ENCODE measurements at places on chromosomes 2 and 18.

GRCh38 chr2:486371-486770 is 190.8 kb downstream of the TMEM18 start:
- no peak for DNase-seq

GRCh38 chr2:179335732-179336131 is 71.1 kb upstream of the SESTD1 start:
- DNase-seq: no peak

GRCh38 chr2:128414946-128415778 is 96.5 kb upstream of the HS6ST1 start:
- DNase-seq: no peak

DNA sequence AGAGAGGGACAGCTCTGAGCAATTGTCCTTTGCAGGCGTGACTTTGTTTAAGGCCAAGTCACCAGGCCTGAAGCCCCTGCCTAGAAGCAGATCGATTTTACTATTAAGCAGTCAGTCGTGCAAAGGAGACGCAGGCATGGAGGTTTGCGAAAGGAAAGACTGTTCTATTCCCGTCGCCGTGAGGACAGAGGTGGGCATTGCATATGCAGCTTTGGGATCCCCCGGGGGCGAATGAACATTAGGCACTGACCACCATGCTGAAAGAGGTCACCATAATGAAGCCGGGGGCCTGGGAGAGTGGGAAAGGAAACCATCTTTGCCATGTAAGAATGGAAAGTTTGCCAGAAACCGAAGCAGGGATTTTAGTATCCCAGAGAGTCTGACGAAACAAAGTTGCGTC is 231.6 kb downstream of the BCL11A start:
- DNase-seq: no peak

DNA sequence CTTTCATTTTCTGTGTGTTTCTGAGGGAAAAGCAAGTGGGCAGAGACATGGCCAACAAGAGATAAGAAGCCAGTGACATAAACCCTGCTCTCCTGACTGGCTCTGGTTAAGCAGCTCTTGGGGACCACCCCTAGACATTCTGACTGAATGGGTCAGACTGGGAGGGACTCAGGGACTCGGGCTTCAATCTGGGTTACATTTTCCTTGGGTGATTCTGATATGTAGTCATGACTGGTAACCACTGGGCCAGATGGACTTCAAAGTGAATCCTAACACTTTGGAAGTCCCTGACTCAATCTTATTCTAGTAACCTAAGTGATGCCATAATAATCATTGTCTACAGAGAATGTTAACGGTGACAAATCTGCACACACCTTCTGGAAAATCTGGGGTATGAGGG is 397.8 kb downstream of the NBAS start:
- no peak for DNase-seq

- DNase-seq: no peak
Observed at GRCh38 chr18:11518788-11519685, 90.4 kb upstream of the SLC35G4 start.

- DNase-seq: no peak
Observed at GRCh38 chr2:70936165-70936978, 672 bp downstream of the ATP6V1B1 start.

GRCh38 chr2:144359684-144360083 is 160.2 kb downstream of the ZEB2 start:
- no peak for DNase-seq

GRCh38 chr18:59909289-59910036 is 9.7 kb downstream of the PMAIP1 start:
- DNase-seq: no peak

- no peak for DNase-seq
Observed at GRCh38 chr2:26438926-26439325, 37.2 kb downstream of the DRC1 start.

- DNase-seq: no peak
Observed at GRCh38 chr2:225337183-225337582, 62.3 kb upstream of the NYAP2 start.

- DNase-seq: no peak
Observed at GRCh38 chr2:177604271-177605065, 211.9 kb downstream of the AGPS start.

GRCh38 chr18:57437766-57438671 is 2.8 kb downstream of the ONECUT2 start:
- peak; percentile 35 for DNase-seq

GRCh38 chr2:191245869-191246531 is 796 bp downstream of the MYO1B start:
- peak; percentile 9 for DNase-seq

- no peak for DNase-seq
Observed at GRCh38 chr2:27752551-27753237, 18.8 kb upstream of the MRPL33 start.

DNA sequence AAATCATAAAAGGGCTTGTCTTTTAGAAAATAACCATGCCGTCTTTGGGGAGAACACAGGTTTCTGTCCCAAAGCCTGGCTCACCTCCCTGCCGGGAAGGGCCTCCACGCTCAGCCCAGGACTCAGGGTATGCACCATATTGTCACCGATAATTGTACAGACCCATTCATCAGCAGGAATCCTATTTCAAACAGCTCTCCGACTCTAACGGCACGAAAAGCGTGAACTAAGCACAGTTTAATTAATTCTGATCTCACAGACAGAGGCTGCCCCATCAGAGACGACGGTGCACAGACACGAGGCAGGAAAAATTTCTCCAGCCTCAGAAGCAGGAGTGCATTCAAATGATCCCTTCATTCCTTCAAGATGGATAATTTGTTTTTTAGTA is 276.2 kb downstream of the MYCN start:
- no peak for DNase-seq

- no peak for DNase-seq
Observed at GRCh38 chr2:207477896-207478295, 51.9 kb upstream of the CREB1 start.

- DNase-seq: no peak
Observed at GRCh38 chr2:23530206-23530908, 145.4 kb downstream of the KLHL29 start.

DNA sequence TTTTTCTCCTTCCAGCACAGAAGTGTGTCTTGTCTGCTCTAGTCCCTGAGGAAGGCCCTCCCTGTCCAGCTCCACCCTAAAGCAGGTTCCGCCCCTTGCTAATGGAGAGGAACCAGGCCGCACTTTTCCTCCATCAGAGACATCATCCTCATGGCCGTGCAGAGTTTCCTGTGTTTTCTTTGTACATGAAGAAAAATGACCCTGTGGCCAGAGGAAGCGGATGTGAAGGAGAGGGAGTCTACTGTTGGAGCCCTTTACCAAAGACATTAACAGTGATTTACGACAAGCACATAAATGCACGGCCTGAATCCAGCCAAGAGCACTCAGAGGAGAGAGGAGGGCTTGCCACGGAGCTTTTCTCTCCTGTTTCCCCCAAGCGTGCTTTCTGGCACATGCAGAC is 109.5 kb downstream of the RNF144A start:
- no peak for DNase-seq

GRCh38 chr2:54624591-54625071 is 98.8 kb upstream of the EML6 start:
- no peak for DNase-seq

- DNase-seq: no peak
Observed at GRCh38 chr2:43511199-43511598, 84.6 kb downstream of the THADA start.

- no peak for DNase-seq
Observed at GRCh38 chr2:241560883-241561474, 2.4 kb downstream of the BOK start.

DNA sequence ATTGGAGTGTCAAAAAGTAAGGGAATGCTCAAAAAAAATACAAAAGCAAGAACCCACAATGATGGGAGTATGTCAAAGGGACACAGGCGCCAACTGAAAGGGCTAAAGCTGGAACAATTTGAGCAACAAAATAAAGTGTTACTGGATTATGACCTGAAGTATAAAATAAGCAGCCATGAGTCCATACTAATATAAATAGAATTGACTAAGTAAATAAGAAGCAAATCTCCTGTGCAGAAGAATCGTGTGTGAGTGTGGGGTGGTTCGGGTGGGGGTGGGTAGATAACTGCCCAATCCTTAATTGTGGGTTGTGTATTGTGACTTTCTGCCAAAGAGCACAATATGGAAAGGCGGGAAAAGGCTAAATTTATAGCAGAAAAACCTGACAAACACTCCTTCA is 23.5 kb downstream of the IRS1 start:
- no peak for DNase-seq

DNA sequence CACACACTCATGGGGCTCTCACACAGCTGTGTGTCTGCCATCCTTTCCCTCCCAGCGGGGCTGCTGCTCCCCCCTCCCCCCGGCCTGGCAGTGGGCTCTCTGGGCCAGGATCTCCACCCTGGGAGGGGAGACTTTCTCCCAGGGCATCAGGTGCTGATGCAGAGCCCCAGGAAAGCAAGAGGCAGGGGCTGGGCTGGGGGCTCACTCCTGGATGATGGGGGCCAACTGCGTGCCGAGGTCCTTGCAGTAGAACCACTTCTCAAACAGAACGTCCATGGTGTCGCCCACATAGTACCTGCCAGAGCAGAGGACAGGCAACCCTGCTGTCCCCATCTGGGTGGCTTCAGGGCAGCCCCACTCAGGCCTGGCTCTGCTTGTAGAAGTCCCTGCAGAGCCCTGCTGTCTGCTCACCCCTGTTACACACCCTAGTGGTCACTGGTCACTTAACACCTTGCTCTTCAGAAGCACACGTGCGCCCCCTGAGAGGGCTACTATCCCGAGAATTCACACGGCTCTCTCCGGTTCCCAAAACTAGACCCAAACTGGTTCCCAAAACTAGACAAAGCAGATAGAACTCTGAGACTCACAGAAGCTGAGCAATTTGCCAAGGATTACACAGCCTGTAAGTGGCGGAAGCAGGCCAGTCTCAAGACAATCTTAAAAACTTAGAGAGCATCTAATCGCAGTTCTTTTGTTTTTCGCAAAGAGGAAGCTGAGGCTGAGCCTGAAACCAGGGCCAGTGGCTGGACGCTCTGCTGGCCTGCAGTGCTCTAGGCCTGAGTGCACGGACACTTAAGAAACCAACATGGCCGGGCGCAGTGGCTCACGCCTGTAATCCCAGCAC is 6.6 kb upstream of the OXER1 start:
- no peak for DNase-seq

DNA sequence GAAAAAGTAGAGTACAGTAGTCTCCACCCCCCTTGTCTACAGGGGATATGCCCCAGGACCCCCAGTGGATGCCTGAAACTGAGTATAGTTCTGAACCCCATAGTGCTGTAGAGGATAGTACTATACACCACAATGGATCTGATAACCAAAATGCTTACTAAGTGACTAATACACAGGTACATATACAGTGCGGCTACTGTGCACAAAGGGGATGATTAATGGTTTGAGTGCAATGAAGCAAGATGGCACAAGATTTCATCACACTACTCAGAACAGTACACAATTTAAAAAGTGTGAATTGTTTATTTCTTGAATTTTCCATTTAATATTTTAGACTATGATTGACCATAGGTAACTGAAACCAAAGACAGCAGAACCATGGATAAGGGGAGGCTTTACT is 446.9 kb upstream of the NRP2 start:
- no peak for DNase-seq

DNA sequence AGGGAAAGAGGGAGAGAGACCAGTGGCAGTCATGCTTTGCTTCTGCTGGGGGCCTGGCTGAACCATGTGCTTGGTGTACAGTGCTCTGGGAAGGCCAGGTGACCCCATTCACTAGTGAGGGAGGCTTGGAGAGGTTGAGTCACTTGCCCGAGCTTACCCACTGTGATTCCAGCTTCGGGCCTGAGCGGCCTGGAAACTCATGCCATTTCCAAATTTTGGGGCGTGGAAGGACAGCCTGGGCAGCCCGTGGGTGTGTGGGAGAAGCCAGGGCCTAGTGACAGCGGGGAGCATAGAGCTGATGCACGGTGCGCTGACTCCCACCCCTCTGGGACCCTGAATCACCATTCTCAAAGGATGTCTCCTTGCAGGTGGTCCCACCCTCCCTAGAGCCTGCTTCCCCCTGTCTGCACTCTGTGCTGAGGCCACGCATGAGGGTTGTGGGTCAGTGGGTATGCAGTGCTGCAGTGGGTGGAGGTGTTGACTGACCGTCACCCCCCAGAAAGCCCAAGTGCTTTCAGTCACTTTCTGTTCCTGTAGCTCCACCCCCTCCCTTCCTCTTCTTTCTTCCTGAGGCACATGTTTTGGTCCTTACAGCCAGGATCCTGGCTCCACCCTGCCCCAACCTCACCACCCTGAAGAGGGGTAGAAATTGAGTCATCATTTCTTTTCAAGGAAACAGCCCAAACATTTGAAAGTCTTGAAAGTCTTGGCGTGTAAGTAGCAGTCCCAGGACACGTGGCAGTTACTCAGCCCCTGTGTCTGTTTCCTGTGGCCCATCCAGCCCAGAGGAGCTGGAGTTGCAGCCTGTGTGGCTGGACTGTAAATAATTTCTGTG is 69.3 kb upstream of the MCFD2 start:
- DNase-seq: peak; percentile 17

DNA sequence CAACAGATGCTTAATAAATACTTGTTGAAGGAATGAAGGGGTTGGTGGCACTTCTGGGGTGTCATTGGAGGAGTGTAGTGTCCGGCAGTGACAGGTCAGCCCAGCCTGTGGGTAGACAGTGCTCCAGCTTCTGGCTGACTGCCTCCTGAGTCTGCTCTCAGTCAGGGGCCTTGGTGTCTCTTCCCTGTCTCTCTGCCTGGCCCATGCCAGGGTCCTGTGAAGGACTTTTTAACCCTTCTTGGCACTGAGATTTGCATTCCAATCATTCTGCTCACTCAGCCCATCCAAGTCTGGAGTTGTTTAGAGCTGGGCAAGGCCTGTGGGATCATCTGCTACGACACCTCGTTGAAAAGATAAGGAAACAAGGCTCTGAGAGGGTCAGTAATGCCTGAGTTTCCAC is 1.4 kb upstream of the KCNK3 start:
- DNase-seq: no peak

- no peak for DNase-seq
Observed at GRCh38 chr2:169743549-169743948, 9.9 kb downstream of the KLHL23 start.

- no peak for DNase-seq
Observed at GRCh38 chr2:235263205-235264120, 230.4 kb upstream of the AGAP1 start.

DNA sequence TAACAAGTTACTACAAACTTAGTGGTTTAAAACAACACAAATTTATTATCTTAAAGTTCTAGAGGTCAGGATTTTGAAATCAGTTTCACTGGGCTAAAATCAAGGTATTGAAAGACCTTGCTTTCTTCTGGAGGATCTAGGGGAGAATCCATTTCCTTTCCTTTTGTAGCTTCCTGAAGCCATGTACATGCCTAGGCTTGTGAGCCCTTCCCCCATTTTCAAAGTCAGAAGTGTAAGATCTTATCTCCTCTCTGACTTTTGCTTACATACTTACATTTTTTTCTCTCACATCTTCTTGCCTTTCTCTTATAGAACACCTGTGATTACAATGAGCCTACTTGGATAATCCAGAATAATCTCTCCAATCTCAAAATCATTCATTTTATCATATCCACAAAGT is 78.7 kb upstream of the MBOAT2 start:
- DNase-seq: no peak

Measured in activated T-cell treated with anti-CD3 and anti-CD28 coated beads for 4 hours (primary cell).